Mesenteric fat pad (tissue), 1 donor: ENCODE measurements at places on chromosomes 1 and 21.

DNA sequence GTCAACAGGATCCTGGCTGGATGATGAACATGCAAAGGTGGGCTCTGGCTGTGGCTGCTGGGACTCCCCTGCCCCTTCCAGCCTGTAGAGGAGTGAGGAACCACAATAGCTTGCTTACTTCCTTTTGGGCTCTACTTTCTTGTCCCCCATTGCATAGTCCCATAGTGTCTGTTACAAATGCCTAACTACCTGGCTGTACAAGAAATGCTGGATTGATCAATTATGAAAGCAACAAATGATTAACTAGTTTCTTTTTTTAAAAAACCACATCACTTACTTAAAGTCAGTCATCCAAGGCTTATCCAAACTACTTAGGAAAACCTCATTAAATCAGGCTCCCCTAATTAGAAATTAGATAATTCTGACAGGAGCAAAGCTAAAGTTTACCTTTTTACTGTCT is 514.1 kb upstream of the PKN2 start:
- no peak for DNase-seq

DNA sequence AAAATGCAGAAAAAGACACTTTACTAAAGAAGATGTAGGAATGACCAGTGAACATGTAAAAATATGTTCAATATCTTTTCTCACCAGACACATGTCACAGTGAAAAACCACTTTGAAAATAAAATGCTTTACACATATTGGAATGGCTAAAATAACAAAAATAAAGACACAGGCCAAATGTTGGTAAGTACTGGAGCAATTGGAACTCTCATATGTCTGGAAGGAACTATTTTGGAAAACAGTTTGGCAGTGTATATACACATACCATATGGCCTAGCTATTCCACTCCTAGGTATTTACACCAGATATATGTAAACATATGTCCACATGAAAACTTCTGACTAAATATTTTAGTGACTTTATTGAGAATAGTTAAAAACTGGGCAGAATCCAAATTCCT is 927.2 kb downstream of the BRINP3 start:
- no peak for DNase-seq

DNA sequence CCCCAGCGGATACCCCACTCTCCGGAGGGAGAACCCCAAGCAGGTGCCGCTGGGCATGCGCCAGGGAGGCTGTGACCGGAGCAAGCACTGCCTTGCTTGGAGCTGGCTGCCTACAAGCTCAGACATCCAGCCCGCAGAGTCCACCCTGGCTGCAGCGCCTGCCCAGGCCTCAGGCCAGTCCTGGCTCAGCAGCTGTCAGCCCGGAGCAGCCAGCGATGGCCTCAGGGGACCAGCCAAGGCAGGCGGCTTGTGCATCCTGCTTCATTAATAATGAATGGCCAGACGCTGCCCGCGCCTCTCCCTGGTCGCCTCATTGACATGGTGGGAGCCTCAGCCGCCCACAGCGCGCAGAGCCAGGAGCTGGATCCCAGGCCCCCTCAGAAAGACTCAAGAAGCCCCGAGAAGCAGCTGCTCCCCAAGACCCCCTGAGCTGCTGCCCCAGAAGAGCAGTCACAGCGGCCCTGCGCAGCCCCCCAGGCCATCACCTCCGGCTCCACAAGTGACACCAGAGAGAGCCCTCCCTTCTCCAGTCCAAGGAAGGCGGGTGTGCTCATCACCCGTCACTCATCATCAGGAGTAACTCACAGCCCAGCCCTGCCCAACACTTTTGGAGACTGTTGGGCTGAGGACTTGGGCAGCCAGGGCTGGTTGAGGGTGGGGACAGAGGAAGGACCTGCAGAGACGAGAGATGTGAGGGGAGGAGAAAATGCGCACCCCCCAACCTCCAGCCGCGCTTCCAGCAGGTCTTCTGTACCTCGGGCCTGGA is 19.6 kb downstream of the KCNAB2 start:
- DNase-seq: no peak

DNA sequence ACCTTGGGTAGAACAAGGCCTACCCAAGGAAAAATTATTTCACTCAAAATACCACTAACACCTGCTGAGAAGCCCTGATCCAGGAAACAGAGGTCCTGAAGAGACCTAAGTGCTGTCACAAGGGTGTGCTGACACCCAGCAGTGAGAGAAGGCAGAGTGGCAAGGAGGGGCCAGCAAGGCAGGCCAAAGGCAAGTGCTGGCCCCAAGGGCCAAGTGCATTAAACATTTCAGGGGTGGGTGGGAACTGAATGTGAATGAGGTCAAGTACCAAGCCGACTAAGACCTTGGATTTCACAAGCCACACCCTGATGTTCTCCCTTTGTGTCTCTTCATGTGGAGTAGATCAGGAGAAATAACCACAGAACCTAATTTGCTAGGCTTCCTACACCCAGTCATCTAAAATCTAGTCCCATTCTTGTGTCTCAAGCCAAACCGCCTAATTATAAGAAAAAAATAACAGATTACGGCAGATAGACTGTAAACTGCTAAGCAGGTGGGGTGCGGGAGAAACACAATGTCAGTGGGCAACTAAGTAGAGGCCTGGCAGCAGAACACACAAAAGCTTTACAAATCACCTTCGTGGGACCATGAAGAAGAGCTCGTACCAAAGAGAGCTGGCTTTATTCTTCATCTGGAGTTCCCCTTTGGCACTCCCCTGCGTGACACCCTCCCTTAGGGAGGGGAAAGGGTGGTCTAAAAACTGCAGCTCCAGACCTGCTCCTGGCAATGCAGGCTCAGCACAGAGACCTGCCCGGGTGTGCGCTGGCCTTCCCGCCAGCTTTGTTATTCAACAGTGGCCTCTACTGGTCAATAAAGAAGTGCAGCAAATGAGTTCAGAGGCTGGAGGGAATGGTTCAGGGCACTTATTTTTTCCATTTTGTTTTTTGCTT is 8.7 kb downstream of the UBE2G2 start:
- DNase-seq: peak; percentile 83

DNA sequence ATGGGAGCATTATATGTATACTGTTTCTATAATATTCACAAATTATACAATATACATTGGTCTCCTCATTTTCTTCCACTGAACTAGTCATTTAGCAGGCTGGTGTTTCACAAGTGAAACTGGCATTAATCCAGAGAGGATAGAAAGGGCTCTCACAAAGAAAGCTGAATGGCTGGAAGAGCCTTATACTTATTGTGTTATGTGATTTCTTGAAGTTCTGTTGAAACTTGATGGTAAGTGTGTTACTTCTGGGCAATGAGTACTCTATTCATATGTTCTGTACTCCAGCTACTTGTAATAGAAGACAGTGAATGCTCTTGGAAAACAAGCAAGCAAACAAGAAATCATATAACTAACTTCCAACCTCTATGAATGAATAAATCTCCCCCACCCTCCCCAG is 14.9 kb downstream of the STX12 start:
- DNase-seq: no peak

- DNase-seq: no peak
Observed at GRCh38 chr1:68173936-68174737, 58.2 kb downstream of the WLS start.

- no peak for DNase-seq
Observed at GRCh38 chr1:201877877-201878401, 10.8 kb upstream of the SHISA4 start.

- no peak for DNase-seq
Observed at GRCh38 chr1:78833491-78833890, 173.0 kb downstream of the ADGRL4 start.
